ENCODE measurements at places on chromosomes 7 and 10.

- no peak for DNase-seq
Measured at GRCh38 chr7:67950321-67951083, 953.9 kb downstream of the TYW1 start.

- DNase-seq = no peak
Measured at GRCh38 chr10:126846959-126847358, 58.3 kb upstream of the DOCK1 start.

- no peak for DNase-seq
Measured at GRCh38 chr10:77872947-77873535, 53.5 kb downstream of the DLG5 start.

- DNase-seq = no peak
Measured at GRCh38 chr7:97401398-97401797, 283.9 kb downstream of the SDHAF3 start.

DNA sequence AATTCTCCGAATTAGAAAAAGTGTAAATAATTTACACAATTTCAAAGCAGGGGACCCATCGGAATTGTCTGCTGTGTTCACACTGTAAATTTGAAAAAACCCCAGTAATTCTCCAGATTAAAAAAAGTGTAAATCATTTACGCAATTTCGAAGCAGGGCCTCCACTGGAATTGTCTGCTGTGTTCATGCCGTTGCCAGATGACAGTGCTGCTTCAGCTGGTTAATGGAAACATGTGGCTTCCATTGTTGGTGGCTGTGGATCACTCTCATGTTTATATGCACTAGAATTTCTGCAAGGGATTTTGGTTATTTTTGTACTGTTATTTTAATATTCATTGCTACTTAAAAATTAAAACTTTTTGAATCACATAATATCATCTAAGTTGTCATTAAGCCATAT lies 88.8 kb upstream of the ELMO1 start:
- DNase-seq = no peak

- no peak for DNase-seq
Measured at GRCh38 chr7:28674359-28674782, 262.1 kb downstream of the CREB5 start.

DNA sequence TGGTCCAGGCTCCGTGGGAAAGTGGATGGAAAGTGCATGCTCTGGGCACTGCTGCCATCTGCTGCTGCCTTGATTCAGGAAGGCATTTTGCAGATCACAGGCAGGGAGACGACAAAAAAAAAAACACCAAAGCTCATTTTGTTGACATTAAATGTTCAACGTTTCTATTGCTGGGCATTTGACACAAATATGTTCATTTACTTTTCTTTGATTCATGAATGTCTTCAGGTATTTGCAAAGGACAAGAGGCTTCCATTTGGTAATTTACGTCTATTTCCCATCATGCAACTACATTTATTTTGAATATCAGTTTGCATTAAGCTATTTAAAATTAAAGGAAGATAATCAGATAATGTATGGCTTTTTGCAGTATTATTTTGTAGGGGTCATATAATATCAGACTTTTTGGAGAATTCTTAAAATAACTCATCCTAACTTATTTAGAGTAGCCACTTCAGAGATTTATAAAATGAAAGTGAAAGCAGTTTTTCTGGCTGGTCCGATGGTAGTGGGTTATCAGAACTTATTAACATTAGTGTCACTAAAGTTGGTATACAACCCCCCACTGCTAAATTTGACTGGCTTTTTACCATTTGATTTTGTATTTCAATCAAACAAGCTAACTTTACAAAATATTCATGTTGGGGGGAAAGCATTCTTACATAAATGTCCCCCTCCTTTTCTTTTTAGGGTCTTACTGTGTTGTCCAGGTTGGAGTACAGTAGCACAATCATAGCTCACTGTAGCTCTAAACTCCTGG lies 65.3 kb downstream of the PDIA4 start:
- DNase-seq = peak; percentile 58

- no peak for DNase-seq
Measured at GRCh38 chr7:26624839-26625238, 239.6 kb downstream of the SKAP2 start.

GRCh38 chr10:86979977-86980448 lies 11.7 kb downstream of the ADIRF start:
- no peak for DNase-seq

GRCh38 chr7:116672596-116673456 lies 830 bp downstream of the MET start:
- DNase-seq = no peak

GRCh38 chr7:16989811-16990413 lies 108.1 kb upstream of the AGR3 start:
- DNase-seq = no peak

GRCh38 chr7:37729181-37729580 lies 45.6 kb downstream of the GPR141 start:
- DNase-seq = no peak

DNA sequence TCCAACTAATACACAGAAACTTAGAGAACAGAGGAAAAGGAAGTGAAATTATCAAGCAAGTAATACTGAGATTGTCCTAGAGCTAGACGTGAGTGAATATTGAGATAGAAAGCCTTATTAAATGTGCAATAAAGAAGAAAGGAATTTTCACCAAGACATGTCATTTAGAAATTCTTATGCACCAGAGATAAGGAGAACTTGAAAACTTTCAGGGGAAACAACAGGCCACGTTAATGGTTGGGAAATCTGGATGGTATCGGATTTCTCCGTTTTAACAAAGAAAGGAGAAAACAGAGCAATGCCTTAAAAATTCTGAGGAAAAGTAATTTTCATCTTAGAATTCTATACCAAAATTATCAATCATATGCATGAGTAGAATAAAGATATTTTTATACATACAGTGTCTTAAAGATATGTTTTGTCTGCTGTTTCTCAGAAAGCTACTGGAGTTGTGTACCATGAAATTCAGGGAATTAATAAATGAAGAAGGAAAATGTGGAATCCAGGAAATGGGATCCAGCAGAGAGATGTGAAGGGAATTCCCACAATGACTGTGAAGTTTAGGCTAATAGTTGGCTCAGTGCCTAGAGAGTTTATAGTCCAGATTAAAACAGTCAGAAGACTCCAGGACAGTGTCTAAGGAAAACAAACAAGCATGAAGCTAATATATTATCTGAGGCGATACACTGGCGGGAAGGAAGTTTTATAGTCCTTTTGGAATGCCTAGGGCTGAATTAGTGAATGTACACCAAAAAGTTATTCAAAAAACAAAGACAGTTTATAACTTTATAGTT lies 159.5 kb downstream of the PPP1R9A start:
- DNase-seq = no peak

DNA sequence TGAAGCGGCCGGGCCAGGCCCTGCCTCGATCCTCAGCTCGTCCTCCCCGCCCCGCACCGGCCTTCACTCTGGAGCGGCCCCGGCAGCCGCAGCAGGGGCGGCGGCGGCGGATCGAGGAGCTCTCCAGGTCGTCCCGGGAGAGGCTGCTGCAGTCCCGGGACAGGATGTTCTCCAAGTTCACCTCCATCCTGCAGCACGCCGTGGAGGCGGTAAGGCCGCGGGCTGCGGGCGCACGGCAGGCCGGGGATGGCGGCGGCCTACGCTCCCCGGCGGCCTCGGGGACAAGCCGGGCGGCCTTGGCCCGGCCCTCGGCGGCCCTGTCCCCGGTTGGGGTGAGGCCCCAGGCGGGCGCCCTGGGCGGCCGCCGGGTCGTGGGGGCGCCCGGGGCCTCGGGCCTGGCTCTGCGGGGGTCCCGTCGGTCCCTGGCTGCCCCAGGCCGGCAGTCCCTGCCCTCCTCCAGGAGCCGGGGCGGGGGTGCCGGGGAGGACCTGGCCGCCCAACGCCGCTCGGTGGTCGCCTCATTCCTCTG lies 399 bp downstream of the FHIP2A start:
- no peak for DNase-seq

DNA sequence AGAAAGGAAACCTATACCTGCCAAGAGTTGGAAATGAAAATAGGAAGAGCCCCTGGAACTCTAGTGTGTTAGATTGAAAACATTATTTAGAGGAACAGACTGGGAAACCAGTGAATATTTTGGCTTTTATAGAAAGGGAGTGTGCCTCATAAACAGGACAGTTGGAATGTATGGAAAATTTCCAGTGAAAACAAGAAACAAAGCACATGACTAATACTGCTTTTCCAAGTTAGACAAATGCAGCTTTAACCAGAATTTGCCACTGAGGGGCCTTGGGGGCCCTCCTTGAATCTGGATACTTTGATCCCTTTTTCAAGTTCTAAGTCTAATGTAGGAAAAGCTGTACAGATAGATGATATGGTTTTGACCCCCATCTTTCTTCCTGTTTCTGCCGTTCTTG lies 21.2 kb downstream of the ITGB8 start:
- no peak for DNase-seq

GRCh38 chr7:155798673-155799439 lies 13.4 kb downstream of the SHH start:
- no peak for DNase-seq

GRCh38 chr7:113320419-113320818 lies 202.1 kb upstream of the SMIM30 start:
- DNase-seq = no peak

DNA sequence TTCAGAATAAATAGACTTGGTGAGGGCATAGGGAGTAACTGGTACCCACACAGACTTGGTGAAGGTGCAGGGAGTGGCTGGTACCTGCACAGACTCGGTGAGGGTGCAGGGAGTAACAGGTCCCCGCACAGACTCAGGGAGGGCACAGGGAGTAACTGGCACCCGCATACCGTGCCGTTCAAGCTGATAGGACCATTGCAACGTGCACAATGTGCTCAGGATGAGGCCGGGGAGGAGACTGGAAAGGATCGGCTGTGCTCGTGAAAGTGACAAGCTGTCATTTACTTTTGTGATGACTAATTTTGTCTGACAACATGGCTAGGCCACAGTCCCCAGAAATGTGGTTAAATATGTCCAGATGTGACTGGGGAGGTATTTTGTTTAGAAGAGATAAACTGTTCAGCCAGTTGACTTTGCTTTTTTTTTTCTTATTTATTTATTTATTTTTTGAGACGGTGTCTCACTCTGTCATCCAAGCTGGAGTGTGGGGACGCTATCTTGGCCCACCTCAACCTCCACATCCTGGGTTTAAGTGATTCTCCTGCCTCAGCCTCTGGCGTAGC lies 76.2 kb upstream of the NMT2 start:
- no peak for DNase-seq

GRCh38 chr7:18356191-18356645 lies 139.3 kb upstream of the HDAC9 start:
- no peak for DNase-seq

GRCh38 chr10:72158176-72158575 lies 57.6 kb upstream of the ANAPC16 start:
- no peak for DNase-seq

- no peak for DNase-seq
Measured at GRCh38 chr7:129136887-129137642, 7.4 kb upstream of the TSPAN33 start.

- DNase-seq = no peak
Measured at GRCh38 chr7:98126311-98127142, 19.9 kb downstream of the LMTK2 start.

GRCh38 chr7:96266580-96266979 lies 55.3 kb downstream of the SLC25A13 start:
- DNase-seq = no peak
